ENCODE measurements at places on chromosomes 2 and 18.

- DNase-seq = no peak
These were observed 259.0 kb upstream of the ERBB4 start for GRCh38 chr2:212797484-212798205.

DNA sequence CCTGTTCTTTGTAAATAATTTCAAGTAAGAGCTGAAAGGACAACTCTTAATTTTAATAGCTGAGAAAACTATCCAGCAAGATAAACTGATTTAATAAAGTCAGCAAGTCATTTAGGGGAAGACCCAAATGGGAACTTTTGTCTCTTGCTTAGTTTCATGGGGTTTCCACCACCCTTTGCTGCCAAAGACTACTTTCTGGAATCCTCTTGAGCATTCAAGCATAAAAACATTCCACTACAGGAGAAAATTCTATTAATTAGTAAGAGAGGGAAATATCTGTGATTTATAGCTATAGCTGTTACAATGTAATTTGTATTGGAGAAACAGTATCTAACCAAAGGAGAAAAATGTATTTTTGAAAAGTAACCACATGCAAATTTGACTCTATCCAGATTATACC lies 20.6 kb downstream of the EFEMP1 start:
- DNase-seq = no peak

DNA sequence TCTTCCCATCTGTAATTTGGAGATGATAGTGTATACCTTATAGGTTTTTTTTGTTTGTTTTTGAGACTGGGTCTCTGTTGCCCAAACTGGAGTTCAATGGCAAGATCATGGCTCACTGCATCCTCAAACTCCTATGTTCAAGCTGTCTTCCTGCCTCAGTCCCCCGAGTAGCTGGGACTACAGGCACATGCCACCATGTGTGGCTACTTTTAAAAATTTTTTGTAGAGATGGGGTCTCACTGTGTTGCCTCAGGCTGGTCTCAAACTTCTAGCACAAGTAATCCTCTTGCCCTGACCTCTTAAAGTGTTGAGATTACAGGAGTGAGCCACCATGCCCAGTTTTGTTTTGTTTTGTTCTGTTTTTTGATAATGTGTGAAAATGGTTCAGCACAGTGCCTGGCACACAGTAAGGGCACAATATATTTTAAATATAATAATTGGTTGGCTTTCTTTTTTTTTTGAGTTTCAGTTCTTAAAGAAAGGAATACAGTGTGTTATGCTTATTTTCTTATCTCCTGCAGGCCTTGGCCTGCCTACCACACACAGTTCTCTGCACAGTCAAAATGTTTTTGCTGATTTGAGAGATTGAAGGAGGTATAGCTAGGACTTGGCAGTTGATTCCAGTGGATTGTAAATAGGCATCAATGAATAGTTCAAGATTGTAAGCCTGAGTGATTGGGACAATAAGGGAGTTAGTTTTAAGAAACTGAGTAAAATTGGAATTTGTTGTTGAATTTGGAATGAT lies 6.1 kb downstream of the ACTR3 start:
- no peak for DNase-seq

DNA sequence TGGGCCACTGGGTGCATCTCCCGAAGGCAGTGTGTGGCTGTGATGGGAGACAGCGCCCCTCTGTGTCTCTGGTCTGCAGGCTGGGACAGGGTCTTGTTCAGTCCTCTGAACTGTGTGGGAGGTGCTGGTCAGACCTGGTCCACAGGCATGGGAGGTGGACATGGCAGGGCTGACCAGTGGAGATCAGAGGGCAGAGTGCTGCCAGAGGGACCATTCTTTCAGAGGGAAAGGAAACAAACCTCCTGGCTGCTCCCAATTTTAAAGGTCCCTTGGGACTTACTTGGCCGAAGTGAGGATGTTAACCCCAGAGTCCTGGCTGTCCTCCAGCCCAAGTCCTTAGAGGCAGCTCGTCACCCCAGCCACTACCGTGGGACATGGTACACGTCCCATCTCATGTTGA lies 4.0 kb downstream of the CAPN13 start:
- DNase-seq = no peak

- DNase-seq = no peak
These were observed 95.1 kb downstream of the BAZ2B start for GRCh38 chr2:159521272-159521671.

DNA sequence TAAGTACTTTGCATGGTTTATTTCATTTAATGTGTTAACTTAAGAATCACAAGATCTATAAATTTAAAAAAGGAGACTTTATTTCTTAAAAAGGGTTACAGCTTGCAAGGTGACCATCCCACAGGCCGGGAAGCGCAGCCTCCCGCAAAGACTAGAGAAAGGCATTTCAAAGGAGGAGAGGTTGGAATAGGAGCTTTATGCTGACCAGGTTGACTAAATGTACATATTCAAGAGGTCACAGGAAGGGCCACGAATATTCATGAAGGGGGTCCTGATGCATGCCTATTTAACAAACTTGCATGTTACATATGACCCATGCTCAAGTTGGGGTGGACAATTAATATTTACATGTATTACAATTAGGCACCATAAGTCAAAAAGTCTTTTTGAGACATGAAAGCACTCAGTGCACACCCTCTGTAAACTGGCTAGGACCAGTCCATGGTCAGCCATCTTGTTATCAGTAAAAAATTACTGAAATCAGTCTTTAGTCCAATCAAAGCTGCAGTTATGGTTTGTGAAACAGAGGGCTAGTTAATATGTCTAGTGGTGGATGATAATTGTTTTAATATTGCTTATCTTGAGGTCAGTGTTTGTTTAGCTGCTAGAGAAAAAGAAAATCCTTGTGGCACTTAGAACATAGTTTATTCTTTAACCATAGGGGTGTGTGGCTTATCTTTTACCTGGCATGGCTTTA lies 169.3 kb downstream of the KCNE4 start:
- no peak for DNase-seq

DNA sequence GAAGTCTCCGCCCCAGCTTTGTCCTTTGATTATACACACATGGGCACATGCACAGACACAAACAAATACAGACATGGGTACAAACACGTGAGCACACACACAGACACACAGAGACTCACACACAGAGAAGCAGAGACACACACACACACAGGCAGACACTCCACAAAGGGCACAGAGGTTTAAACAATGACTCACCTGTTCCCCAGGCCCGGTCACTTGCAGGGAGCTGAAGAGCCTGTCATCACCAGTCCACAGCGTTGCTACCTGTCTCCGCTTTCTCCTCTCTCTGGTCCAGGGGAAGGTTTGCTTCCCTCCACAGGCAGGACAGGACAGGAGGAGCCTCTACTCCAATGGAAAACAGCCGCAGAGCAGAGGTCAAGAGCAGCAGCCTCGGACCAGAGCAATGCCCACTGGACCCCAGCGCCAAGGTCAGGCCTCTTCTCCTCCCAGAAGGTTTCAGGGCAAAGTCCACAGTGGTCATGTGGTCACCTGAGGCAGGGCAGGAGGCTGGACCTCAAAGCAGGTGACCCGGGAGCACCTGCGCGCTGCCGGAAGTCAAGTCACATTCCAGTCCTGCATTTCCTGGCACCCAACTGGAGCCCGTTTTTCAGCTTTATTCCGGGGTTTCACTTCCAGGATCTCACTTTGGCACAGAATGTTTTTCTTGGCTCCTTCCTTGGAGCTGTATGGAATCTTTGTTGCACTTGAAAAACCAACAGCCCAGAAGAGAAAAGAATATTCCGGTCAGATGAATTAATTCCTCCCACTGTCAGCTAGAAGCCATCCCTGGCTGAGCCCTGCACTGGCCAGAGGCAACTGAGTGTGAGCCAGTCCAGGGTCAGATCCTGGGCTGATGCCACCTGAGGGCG lies at the start of gene RAB17:
RAB17 (minus strand) TSS at position 463 of the 869 bp plus-strand sequence. CDS start 4,580 bp downstream, outside the sequence.
- DNase-seq = no peak

GRCh38 chr2:72350852-72351251 lies 203.2 kb upstream of the CYP26B1 start:
- no peak for DNase-seq

DNA sequence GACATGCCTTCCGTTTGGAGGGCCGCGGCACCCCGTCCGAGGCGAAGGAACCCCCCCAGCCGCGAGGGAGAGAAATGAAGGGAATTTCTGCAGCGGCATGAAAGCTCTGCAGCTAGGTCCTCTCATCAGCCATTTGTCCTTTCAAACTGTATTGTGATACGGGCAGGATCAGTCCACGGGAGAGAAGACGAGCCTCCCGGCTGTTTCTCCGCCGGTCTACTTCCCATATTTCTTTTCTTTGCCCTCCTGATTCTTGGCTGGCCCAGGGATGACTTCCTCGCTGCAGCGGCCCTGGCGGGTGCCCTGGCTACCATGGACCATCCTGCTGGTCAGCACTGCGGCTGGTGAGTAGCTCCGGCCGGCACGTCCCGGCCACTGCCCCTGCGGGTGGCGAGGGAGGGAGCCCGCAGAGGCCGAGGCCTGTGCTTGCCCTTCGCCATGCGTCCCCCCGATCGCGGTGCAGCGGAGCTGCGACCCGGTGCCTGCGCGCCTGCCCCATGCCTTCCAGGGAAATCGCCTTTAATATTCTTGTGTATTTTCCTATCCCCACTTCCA lies 1.2 kb downstream of the BMPR2 start:
- peak; percentile 55 for DNase-seq

DNA sequence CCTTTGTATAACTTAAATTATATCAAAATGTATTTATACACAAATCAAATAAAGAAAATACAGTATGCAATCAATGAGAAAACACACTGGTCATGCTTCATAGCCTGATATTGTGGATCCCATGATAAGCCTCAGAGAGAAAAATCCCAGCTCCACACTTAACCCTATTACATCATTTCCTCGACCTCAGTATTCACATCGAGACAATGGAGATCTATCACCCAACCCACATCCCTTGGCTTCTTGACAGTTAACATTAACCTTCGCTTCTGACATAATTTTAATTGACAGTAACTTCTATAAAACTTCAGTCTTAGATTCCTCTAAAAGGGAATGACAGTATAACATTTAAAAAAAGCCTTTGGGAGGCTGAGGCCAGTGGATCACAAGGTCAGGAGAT lies 11.6 kb downstream of the TMX3 start:
- DNase-seq = no peak

GRCh38 chr18:74521068-74521725 lies 13.1 kb upstream of the CNDP1 start:
- peak; percentile 34 for DNase-seq

DNA sequence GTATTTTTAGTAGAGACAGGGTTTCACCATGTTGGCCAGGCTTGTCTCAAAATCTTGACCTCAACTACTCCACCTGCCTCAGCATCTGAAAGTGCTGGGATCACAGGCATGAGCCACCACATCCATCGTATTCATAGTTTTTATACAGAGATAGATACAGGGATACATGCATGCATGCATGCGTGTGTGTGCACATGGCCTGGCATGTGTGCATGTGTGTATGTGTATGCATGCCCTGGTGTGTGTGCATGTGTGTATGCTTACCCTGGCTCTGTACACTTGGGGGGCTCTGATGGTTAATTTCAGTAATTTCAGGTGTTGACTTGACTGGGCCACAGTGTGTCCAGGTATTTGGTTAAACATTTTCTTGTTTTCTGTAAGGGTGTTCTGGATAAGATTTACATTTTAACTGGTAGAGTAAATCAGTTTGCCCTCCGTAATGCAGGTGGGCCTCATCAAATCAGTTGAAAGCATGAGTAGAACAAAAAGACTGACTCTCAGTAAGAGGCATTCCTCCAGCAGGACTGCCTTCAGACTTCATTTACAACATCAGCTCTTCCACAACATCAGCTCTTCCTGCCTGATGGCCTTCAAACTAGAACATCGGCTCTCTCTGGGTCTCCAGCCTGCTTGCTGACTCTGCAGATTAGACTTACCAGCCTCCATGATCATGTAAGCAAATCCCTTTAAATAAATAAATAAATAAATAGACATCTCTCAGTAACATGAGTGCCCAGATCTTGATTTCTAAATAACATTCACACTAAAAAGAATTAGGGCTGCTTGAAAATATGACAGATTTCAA lies 30.8 kb downstream of the SESTD1 start:
- DNase-seq = no peak

- no peak for DNase-seq
These were observed 58.3 kb upstream of the ID2 start for GRCh38 chr2:8623576-8623957.

DNA sequence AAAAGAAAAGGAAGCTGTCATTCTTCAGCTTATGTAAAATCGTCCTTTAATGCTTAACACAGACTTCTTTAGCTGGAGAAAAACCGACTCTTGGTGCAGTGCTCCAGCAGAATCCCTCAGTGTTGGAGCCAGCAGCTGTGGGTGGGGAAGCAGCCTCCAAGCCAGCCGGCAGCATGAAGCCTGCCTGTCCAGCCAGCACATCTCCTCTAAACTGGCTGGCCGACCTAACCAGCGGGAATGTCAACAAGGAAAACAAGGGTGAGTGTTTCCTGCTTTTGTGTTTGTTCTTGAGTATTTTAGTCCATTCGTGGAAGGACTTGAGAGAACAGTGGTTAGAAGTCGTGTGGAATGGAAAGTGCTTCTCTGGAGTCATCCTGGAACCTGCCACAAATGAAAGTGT lies 38.9 kb downstream of the KDM3A start:
- DNase-seq = no peak

- DNase-seq = no peak
These were observed 14.8 kb downstream of the COL5A2 start for GRCh38 chr2:189164746-189165145.

GRCh38 chr2:49113046-49113445 lies 41.3 kb downstream of the FSHR start:
- peak; percentile 74 for DNase-seq

GRCh38 chr2:196980473-196980872 lies 54.0 kb upstream of the PGAP1 start:
- peak; percentile 34 for DNase-seq

GRCh38 chr2:30482011-30482410 lies 35.0 kb downstream of the LCLAT1 start:
- DNase-seq = no peak

DNA sequence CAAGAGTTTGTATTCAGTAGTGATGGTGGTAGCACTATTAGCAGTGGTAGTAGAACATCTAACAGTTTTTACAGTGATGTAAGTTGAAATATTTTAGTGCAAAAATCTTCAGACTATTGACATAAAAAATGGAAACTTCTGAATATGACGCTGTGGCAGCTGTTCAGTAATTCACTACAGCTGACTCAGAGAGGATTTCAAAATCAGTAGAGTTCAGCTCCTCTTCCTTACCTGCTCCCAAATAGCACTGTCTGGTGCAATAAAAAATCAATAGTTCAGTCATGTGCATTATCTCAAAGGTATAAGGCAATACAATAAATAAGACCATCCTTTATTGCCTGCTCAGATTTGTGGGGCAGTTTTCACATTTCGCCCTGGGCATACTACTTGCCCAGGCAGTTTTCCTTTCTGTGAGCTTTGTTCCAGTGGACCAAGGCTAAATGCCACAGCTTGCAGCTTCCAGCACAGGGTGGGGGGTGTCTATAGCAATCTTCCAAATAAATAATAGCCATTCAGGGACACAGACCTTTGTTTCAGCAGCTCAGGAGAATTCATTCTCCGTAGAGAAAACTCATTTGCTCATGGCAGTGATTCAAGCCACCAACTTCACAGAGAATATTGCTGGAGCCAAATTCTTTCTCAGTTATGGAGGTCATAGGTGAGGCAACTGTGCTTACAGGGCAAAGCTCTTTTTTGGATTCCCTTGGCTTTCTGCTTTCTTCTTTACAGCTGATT lies 33.9 kb upstream of the GORASP2 start:
- DNase-seq = no peak

Measured in D341Med (cell line).